ENCODE measurements at places on chromosomes 4 and X.

DNA sequence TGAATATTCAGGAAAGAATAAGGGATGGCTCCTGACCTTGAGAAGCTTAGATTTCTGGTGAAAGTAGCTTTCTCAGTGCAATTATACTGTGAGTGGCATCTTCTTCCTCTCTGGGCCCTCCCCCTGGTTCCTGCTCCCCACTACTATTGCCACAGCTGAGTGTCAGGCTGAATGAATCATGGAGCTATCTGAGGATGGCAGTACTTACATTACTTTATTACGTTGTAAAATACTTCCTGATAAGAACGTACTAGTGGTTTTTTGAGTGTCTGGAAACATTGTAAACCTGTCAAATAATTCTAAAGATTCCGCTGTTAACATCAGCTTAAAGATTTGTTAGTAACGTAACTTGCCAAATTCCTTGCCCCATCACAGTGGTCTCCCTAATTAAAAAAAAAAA is 36.2 kb downstream of the ARHGAP10 start:
- no peak for DNase-seq

- no peak for DNase-seq
Measured at GRCh38 chr4:110003401-110004187, 90.9 kb downstream of the EGF start.

DNA sequence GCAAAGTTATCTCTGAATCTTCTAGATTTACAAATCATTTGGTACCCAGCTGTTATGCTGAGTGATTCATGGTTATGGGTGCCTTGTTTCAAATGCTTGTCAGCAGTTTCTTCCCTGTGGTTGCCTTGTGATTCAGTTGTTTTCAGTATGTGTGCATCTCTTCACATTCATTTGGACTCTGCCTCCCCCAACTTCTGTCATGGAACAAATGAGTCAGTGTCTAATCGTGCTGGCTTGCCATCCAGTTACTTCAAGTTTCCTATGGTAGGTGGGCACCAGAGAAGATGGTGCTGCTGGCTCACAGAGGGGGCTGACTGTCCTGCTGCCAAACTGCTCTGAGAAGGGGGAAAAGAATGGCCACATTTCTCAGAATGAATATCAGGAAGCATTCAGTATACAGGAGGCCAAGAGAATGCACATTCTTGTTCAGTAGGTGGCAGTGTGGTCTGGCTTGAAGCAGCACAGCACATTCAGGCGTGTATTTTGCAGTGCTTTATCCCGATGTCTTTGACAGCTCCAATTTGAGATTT is 260.9 kb downstream of the GLUD2 start:
- DNase-seq: no peak

DNA sequence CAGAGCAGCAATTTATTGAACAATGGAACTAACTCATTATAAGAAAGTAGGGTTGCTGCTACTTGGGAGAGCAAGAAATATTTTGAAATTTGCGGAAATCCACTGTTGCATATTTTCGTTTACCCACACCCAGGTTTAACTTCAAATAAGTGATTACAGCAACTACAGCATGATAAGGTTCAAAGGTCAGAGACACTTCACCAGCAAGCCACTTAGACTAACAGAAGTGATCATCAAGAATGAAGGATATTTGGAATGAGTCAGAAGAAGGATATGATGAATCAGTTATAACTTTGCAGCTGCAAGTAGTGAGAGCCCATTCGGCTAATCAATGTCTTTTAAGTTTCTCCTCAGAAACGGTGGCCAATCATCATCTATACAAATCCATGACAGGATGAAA is 199.3 kb downstream of the TMA16 start:
- DNase-seq: no peak

DNA sequence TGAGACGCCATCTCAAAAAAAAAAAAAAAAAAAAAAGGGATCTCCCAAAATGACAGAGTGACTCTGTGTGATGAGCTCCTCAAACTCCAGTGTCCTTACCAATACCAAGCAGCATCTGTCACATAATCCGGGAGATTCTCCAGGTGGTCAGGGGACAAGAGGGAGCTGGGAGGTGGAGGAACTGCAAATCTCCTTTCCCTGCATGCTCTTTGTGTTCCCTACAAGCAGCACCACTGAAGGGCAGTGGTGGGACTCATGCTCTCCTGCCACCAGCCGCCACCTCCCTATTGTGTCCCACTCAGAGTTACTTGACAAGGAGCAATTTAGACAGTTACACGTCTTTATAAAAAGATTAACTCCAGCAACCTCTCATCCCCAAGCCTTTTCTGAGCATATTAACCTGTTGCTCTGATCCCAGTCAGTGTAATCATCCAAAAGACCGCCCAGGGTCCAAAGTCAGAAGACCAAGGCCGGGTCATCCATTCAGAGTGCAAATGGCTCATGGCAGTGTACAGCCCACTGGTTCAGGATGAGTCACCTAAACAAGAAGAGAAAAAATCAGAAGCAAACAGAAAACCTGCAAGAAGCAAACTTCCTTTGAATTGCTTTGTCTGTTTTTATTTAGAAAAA is 23.6 kb downstream of the MGST2 start:
- no peak for DNase-seq

DNA sequence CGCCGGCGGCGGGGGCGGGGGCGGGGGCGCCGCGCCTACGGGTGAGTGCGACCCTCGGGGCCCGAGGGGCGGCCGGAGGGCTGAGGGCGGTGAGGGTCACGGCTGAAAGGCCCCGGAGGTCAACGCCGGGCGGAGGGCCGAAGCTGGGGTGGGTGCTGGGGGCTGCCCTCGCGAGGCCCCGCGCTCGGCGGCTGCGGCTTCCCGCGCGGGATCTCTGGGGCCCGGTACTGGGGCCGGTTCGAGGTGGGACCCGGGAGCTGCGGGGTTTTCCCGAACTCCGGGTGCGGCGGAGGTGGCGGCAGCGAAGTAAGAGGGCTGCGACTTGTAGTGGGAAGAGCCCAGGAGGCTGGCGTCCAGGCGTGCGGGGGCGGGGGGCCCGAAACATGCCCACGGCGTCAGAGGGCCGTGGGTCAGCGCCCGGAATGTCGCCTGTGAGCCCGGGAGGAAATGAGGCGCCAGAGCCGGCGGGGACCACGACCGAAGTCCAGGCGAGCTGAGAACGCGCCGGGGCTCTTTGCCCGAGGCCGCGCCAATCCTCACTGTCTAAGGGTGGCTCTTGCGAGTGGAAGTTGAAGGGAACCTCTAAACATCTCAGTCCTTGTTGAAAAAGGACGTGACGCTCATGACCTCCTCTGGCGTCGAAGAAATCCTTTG is 407 bp downstream of the IL13RA1 start:
- DNase-seq: no peak

GRCh38 chrX:50953832-50954231 is 43.3 kb downstream of the BMP15 start:
- no peak for DNase-seq

- no peak for DNase-seq
Measured at GRCh38 chr4:47145630-47146029, 114.3 kb downstream of the GABRB1 start.

GRCh38 chr4:7159923-7160322 is 32.4 kb upstream of the SORCS2 start:
- no peak for DNase-seq

- DNase-seq: peak; percentile 6
Measured at GRCh38 chrX:44459501-44459900, 83.2 kb downstream of the FUNDC1 start.

DNA sequence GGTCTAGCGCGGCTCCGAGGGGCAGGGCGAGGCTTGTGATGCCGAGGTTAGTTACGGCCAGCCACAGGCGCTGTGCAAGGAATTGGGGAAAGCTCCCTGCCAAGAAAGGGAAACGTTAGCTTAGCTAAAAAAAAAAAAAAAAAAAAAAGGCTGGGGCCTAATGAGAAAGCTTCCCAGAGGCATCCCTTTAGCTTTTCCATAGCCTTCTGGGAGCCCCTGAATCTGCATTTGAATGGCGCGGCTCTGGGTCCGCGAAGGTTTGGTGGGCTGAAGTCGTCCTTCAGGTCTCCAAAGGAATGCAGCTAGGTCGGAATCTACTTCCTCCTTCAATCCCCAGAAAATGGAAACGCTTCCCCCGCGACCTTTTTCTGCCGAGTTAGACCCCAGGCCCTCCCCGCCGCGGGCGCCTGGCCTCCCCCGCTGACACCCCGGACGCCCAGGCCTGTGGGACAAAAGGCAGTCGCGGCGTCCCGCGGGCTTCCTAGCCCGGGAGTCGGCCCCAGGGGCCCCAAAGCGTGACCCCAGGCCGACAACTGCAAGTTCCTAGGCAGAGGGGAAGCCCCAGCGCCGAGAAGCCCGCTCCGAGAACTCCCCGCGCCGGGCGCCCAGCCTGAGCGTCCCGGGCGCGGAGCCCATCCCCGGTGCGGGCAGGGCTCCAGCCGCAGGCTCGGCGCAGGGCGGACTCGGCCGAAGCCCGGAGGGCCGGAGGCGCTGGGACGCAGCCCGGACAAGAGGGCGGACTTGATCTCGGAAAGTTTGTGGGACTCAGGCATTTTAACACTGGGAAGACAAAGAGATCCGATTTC is 605 bp upstream of the FAT1 start:
- DNase-seq: no peak

DNA sequence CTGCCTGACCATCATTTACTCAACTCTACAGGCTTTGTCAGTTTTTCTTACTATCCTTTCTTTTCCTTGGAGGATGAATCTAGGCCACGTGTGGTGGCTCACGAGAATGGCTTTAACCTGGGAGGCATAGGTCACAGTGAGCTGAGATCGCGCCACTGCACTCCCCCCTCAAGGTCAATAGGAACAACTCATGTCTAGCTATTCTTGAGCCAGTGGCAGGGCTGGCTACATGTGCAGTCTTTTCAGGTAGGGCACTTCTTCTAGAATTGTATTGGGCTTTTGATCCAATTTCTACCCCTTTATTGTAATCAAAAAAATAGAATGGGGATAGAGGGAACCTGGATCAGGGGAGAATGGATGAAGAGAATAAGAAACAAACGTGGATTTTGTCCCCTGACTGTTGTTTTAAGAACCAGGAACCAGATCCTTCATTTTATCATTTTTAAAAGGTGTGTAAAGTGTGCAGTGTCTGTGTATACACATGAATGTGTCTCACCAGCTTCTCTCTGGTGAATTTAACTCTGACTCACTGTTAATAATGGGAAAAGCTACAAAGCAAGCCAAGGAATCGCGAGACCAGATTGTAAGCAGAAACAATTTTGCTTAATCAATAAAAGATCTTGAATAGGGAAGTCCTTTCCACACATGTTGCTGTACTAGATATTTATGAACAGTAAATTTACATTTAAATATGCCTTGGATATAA is 283.9 kb upstream of the GPC4 start:
- no peak for DNase-seq

GRCh38 chrX:104522386-104522785 is 43.6 kb upstream of the IL1RAPL2 start:
- no peak for DNase-seq

- no peak for DNase-seq
Measured at GRCh38 chr4:25172961-25173915, 13.0 kb upstream of the SEPSECS start.

DNA sequence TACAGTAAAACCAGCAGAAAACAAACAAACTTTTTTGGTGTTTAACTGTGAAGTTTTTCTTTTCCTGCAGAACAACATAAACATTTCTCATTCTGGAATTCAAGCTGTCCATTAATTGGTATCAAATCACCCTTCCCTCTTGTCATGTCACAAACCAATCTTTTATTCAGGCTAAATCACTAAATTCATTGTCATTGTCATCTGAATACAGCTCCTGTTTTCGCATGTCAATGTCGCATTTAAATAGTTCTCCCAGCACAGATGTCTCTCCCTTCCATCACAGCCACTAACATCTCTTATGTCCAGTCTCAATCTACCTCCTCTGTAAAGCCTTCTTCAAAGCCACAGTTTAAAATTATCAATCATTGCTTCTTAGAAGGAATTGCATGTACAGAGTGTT is 192.1 kb upstream of the PCDH10 start:
- no peak for DNase-seq

DNA sequence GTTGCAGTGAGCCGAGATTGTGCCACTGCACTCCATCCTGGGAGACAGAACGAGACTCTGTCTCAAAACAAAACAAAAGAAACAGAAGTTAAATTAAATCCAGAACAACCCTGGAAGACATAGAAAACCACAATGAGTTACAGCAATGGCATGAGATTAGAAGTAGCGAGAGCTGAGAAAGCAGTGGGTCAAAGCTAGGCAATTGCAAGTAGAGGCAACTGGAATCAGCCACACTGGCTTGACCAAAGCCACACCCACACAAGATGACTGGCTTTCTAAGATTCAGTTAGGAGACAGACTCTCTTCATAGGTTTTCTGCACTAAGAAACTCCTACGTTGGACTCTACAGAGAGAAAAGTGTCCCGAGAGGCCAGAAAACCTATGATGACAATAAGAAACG is 443.0 kb downstream of the GPM6A start:
- no peak for DNase-seq

- no peak for DNase-seq
Measured at GRCh38 chrX:146934256-146934655, 119.7 kb upstream of the CXorf51A start.

DNA sequence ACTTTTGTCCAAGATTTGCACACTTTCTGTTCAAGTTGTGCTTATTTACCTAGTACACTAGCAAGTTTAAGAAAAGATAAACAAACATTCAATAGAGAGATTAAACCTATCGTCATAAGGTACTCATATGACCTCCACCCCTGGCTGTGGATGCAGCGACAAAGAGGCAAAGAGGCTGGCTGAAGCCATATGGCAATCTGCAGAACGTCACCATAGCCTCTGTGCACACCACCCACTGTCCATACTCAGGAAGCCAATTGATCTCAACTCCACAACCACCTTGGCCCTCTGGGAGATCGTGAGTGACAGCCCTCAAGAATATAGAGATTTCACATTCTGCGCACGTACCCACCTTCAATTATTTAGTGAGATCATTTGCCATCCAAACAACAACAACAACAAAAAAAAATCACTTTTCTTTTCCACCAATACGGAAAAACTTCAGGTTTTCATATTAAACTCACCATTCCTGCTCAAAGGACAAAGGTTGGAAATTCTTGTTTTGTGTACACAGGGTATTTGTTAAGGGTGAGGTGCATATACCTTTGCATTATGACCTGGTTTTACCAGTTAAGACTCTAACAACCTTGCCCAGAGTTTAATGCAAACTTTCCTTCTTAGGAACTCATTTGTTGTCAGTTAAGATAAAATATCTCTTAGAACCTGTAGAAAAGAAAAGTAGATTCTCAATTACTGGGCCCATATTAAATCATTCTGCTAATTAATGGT is 243.0 kb upstream of the FSTL5 start:
- no peak for DNase-seq

GRCh38 chr4:153260132-153260531 is 55.9 kb downstream of the TRIM2 start:
- no peak for DNase-seq

- DNase-seq: no peak
Measured at GRCh38 chr4:38514465-38515146, 149.4 kb upstream of the KLF3 start.

- DNase-seq: no peak
Measured at GRCh38 chr4:23819041-23819511, 70.8 kb downstream of the PPARGC1A start.

DNA sequence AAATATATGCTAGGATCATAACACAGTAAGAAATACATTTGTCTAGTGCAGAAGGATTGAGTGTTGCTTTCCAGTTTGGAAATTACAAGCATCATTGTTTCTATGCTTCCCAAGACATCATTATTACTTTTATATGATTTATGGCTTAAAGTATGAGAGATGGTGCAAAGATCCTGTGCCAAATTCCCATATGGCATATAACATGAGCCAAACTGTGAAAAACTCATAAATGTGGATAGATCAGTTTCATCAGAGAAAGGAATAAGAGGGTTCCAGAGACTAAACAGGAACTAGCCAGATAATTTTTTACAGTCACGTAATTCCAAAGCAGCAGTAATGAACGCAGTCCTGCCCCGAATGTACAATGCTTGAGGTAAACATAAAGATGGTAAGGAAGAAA is 126.3 kb downstream of the PRDM5 start:
- no peak for DNase-seq

GRCh38 chr4:43351970-43352806 is 459.7 kb downstream of the GRXCR1 start:
- no peak for DNase-seq

Measured in T-helper 2 cell (primary cell).